ENCODE measurements at places on chromosomes 12 and 14.

DNA sequence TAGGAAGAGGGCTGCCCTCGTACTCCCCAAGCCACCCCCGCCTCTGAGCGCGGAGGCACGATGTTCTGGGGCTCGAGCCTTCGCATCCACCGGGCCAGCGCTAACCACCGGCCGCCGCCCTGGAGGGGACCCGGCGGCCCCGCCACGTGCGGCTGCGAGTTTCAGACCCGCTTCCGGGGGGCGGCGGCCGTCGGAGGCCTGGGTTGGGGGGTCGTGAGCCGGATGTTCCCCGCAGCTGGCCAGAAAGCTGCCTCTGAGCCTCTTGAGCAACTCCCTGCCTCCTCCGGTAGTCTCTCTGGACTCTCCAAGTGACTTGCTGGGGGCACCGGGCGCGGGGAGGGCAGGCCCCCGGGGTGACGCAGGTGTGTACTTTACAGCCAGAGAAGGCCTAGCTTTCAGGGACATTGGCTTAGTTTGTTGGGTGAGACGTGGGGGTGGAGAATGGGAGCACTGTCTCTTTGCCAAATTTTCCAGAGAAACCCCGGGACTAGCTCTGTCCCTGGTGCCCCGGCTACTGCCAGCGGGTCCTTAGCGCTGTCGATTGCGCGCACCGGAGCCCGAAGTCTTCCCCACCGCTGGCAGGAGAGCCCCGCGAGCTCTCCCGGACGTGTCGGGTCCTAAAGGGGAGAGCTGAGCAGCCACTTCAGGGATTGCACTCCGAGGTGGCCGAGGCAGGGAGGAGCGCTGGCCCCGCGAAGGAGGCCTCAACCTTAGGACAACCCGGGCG lies 15.6 kb downstream of the OTX2 start:
- no peak for DNase-seq

DNA sequence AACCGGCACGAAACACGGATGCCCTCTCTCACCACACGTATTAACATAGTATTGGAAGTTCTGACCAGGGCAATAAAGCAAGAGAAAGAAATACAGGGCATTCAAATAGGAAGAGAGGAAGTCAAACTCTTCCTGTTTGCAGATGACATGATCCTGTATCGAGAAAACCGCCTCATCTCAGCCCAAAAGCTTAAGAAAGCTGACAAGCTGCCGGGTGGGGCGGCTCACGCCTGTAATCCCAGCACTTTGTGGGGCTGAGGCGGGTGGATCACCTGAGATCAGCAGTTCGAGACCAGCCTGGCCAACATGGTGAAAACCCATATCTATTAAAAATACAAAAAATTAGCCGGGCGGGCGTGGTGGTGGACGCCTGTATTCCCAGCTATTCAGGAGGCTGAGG lies 17.7 kb downstream of the OR6S1 start:
- DNase-seq = no peak

GRCh38 chr12:115351514-115352077 lies 667.6 kb upstream of the TBX3 start:
- no peak for DNase-seq

GRCh38 chr12:18492372-18493025 lies 231.2 kb downstream of the PIK3C2G start:
- DNase-seq = no peak

- no peak for DNase-seq
Measured at GRCh38 chr12:110010853-110011723, 11.9 kb downstream of the ANKRD13A start.

GRCh38 chr12:24231298-24231697 lies 281.8 kb upstream of the SOX5 start:
- DNase-seq = no peak

GRCh38 chr12:588646-589045 lies 74.6 kb downstream of the NINJ2 start:
- no peak for DNase-seq

DNA sequence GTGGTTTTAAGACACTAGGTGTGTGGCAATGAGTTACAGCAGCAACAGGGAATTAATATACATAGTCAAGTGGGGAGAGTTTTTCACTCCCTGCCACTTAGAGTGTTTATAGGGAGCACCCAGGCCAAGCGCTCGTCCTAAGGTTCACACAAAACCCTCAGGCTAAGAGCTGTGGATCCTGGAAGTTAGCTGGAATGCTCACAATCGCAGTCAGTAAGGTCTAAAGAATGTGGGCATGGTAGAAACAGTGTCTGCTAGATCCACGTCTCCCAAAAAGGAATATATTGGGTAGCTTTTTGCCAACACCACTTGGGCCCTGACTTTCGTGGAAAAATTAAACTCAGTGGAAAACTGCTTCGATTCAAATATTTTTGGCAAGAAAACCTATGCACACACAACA lies 36.6 kb downstream of the STAB2 start:
- DNase-seq = no peak
